HepG2 (cell line): ENCODE measurements at places on chromosomes 7 and 10.
A peak's percentile ranks its signal among the peaks of the same experiment; 100 is the strongest.

- DNase-seq: no peak
Measured at GRCh38 chr7:18041191-18041590, 13.5 kb upstream of the PRPS1L1 start.

- DNase-seq: no peak
Measured at GRCh38 chr10:76287856-76288255, 856.4 kb downstream of the LRMDA start.

- peak; percentile 82 for DNase-seq
Measured at GRCh38 chr7:95470452-95470851, 15.3 kb upstream of the ASB4 start.

- peak; percentile 25 for DNase-seq
Measured at GRCh38 chr7:123208793-123209192, 9.0 kb upstream of the SLC13A1 start.

DNA sequence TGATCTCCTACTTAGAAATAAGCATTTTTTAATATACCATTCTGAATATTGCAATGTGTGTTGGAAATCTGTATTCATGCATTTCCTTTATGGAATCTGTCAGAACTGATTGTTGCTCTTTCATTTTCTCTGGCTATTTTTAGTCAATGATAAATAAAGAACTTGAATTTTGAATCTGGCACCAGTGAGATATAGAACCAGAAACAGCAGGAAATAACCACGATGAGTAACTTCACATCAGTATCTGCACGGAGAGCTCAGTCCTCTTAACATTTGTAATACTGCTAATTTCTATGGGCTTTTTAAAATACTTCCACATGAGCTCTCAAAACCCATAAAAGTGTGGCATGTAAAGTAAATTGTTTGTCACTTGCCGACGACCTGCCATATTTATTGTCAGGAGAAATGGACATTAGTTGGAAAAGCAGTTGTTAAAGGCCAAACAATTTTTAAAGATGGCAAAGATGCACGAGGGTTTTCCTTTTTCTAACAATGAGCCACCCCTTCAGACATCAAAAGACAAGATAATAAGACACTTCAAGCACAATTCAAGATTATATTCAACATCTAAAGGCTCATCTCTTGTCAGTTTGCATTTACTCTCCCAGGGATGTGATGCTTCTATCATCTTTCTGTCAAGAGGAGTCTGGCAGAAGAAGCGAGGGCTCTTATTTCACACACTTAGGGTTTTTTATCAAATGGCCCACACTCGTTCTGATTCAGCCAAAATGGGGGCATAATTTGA, 118.3 kb downstream of the POU6F2 start:
- no peak for DNase-seq

DNA sequence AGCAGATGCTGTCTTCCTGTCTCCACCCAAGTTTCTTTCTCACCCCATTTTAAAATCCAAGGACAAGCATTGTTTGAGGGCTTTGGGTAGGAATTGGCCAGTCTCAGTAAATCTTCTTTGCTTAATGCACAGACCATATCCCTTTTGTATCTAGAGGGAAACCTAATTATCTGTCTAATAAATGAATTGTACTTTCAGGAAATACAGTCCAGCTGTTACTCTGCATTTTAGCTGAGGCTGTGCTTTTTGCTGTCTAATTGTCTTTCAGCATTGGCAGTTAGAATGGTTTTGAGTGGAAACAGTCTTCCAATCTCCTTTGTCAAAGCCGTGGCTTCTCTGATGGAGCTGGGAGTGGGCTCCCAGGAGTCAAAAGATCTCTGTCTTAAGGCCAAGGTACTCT, 388.2 kb downstream of the SORCS3 start:
- no peak for DNase-seq

GRCh38 chr7:2497065-2497464, 20.9 kb upstream of the GRIFIN start:
- no peak for DNase-seq

DNA sequence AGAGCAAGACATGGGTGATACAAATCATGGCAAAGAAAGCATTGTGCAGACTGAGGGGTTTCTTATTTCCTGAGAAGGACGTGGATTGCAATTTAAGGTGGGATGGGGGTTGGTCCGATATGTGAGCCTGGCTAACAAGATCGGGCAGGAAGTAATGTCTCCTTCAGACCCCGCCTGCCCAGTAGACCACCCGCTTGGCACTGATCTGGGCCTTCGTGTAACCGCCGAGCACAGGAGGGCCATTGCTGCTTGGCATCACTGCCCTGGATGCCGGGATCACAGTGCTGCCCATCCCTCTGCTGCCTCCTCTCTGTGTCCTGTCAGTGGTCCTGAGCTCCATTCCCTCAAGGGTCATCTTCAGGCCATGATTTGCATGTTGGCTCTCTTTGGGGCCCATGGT, 214.6 kb upstream of the ZNF32 start:
- DNase-seq: no peak

- peak; percentile 54 for DNase-seq
Measured at GRCh38 chr7:7321681-7322080, 139.3 kb downstream of the C1GALT1 start.

- no peak for DNase-seq
Measured at GRCh38 chr10:46537309-46537708, 19.1 kb downstream of the GPRIN2 start.

GRCh38 chr10:24207781-24208611, 942 bp upstream of the KIAA1217 start:
- DNase-seq: peak; percentile 94

GRCh38 chr7:6180344-6180725, 92.1 kb downstream of the CYTH3 start:
- DNase-seq: no peak

GRCh38 chr10:5528989-5529701, 4.4 kb downstream of the CALML3 start:
- DNase-seq: no peak

- DNase-seq: no peak
Measured at GRCh38 chr7:45155357-45155900, 2.2 kb upstream of the RAMP3 start.

DNA sequence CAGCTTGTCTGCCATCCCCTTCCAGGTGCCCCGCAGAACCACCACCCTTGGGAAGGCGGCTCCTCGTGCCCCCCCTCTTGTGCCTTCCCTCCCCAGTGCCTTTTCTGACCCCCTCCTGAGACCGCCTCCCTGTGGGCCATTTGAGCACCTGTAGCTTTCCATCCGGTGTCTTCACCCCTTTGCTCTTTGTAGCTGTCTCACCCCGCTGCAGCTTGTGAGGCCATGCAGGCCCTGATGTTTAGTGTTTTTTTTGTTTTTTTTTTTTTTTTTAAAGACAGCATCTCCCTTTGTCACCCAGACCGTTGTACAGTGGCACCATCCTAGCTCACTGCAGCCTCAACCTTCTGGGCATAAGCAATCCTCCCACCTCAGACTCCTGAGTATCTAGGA, 52.5 kb downstream of the CUX1 start:
- no peak for DNase-seq

DNA sequence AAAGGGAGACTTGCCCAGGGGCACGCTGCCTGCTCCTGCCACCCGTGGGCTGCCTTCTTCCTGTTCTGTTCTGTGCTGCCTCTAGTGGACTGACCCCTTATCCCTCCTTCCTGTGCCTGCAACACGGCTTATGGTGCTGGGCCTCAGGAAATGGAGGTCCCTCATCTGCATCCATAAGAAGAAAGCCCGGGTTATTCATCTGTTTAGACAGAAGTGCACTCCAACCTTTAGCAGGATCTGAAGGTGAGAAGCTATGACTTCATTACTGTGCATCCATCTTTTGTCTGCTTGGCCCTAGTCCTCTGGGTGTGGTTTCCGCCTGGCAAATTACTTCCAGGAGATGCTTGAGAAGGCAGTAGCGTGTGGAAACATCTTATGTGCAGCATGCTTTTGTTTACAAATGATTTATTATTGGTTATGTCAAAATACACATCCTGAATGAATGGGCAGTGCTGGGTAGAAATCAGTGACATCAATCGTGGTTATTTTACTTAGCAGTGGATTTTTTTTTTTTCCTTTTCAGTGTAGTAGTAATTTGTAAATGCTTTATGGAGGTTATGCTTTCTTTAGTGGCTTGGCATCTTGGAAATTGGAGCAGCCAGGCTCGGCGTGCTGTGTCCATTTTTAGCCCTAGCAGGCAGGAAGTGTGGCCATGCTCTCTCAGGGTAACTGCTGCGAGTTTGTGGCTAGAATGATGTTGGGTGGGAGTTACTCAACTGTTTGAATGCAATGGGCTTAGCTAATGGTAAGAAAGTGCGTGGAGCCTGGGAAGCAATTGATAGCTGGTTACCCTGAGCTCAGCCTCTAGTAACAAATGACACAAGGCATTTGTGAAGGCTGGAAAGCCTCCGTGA, 12.7 kb downstream of the PTPRE start:
- no peak for DNase-seq

GRCh38 chr10:88886557-88886956, 6.5 kb downstream of the STAMBPL1 start:
- no peak for DNase-seq

GRCh38 chr10:104254493-104255310, at the start of gene GSTO1:
GSTO1 (plus strand) TSS chr10:104254892; CDS start chr10:104254929, 37 bp downstream.
- peak; percentile 35 for DNase-seq

DNA sequence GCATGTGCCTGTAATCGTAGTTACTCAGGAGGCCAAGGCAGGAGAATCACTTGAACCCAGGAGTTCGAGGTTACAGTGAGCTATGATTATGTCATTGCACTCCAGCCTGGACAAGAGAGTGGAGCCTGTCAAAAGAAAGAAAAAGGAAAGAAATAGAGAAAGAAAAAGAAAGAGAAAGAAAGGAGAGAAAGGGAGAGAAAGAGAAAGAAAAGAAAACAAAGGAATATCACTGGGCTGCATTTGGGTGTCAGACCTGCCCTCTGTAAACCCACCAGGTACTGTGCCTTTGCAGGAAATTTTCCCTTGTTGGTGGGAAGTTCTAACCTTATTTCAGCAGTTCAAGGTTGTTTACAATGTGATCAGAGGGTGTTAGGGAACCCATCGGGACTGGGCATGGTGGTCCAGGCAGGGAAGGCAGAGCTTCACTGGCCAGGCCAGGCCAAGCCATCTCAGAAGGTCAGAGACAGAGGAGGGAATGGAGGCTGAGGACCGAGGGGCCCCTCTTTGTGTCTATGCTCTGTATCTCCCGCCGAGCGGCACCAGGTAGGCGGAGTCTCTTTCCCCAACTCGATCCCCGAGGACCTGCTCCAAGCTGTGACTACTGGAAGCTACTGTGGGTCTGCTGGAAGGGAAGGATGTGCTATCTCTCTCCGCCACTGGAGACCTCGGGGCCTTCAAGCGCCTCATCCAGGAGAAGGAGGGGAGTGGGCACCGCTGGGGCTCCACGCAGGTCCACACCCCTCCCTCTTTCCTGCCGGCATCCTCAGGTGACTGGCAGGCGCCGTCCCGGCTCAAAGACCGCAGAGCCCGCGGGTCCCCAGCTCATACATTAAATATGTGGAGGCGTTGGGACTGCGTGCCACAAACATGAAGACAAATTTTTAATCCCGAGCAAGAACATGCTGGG, 15.2 kb upstream of the KAZALD1 start:
- DNase-seq: no peak

GRCh38 chr7:24777806-24778205, 20.5 kb upstream of the GSDME start:
- DNase-seq: no peak
